ENCODE measurements at places on chromosomes 2 and 18.

DNA sequence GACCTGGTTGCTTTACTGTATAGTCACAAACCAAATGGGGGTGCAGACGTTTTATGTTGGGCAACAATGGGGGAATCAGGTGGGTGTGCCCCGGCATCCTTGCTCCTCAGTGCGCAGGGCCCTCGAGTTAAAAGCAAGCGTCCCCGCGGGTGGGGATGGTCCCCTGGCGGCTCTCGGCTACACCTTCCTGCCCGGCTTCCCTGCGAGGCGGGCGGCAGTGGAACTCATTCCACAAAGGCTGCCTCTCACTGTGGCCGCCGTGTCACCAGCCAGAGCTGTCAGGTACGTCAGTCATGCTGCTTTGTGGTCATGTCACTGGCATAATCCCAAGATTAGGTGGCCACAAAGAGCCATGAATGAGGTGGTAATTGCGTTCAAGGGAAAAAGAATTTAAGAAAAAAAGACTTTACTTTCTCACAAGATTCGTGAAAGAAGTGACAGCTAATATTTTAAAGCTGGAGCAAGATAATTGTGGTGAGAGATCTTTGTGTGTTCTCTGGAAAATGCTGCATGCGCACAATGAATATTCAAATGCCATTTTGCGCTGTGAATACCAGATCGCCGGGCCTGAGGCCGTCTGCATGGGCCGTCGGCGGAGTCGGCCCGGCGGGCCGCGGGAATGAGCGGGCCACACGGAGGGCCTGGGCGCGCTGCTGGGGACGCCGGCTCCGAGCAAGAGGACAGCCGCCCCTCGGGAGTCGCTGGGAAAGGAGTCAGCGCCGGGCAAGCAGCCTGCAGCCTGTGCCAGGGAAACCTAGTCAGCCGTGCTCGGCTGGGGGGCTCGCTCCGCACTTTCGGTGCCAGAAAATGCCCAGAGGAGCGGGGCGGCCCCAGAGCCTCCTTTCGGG lies 82.3 kb upstream of the LDLRAD4 start:
- DNase-seq = no peak

DNA sequence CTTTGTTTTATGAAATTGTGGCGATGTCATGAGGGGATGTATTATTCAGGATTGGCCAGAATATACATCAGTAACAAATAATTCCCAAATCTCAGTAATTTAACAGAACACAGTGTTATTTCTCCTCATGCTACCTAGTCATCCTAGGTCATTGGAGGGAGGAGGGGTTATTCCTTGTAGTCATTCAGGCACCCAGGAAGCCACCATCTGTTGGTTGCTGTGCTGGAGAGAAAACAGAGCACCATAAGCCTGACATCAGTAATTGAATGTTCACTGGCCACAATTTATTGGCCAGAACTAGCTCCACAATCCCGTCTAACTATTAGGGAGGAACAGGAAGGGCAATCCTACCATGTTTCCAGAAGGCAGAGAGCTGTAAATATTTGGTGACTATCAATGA lies 303.5 kb upstream of the CELF4 start:
- DNase-seq = no peak

- no peak for DNase-seq
Measured at GRCh38 chr2:197167608-197168314, 142.8 kb downstream of the ANKRD44 start.

DNA sequence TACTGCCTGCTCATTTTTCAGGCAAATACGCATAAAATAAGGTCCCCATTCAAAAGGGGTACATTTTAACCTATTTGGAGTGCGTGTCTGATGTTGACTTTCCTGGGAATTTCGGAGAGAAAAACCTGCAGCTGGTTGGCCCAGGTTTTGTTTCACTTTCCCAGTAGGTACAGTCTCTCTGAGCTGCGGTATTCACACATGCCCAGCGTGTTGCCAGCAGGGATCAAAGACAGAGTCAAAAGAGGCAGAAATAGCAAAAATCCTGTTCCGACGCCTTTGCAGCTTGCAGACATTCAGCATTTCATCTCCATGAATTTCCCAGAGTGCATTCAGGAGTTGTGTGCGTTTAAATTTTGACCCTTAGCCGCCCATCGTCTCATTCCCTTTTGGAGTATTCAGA lies 855.4 kb upstream of the CELF4 start:
- DNase-seq = no peak

DNA sequence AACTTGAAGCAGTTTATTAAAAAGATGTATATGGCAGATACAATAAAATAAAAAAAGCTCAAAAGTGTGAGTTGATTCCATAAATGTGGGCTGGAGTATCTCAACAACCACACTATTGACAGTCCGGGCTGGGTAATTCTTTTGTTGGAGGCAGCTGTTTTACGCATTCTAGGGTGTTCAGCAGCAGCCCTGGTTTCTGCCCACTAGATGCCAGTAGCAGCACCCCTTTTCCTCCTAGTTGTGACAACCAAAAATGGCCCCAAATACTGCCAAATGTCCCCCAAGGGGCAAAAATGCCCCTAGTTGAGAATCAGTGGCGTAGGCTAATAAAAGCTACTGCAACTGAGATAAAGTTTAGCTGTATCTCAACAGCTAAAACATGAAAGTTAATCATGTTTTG lies 44.8 kb downstream of the CHMP3 start:
- no peak for DNase-seq

- no peak for DNase-seq
Measured at GRCh38 chr2:186950694-186951093, 101.7 kb upstream of the ZSWIM2 start.

DNA sequence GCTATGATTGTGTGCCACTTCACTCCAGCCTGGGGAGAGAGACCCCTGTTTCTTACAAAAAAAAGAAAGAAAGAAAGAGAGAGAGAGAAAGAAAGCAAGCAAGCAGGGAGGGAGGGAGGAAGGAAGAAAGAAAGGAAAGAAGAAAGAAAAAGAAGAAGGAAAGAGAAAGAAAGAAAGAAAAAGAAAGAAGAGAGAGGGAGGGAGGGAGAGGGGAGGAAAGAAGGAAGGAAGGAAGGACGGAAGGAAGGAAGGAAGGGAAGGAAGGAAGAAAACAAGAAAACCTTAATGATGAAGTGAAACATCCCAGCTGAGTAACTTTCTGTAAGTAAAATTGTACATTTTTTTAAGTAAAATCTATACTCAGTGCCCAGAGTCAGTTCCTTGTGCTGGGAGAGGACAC lies 75.5 kb upstream of the GLS start:
- DNase-seq = no peak

GRCh38 chr18:498931-499775 lies 1.3 kb downstream of the COLEC12 start:
- no peak for DNase-seq

GRCh38 chr2:109372614-109373013 lies 241.2 kb downstream of the SEPTIN10 start:
- no peak for DNase-seq

DNA sequence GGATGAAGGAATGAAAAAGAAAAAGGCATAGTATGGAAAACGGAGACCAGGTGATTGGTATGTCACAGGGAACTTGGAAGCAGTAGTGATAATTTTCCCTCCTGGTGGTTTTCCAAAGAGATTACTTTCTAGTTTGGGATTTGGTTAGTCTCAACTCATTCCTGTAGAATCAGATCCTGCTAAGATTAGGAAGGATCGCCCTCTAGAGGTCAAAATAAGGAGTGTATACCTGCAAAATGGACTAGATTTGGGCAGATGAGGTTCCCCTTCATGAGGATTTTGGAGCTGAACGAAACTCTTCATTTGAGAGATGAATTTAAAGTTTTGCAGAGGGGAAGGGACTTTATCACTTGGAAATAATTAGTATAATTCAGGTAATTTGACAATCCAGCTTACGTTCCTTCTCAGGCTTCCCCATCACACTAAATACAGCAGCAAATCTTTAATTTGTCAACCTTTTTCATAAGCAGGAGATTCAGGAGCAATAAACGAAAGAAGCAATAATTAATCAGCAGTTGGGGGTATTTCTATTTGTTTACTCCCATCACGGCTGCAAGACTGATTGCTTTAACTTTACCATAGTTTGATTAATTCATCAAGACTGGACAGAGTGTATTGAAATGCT lies 65.2 kb downstream of the CCDC195 start:
- DNase-seq = no peak

DNA sequence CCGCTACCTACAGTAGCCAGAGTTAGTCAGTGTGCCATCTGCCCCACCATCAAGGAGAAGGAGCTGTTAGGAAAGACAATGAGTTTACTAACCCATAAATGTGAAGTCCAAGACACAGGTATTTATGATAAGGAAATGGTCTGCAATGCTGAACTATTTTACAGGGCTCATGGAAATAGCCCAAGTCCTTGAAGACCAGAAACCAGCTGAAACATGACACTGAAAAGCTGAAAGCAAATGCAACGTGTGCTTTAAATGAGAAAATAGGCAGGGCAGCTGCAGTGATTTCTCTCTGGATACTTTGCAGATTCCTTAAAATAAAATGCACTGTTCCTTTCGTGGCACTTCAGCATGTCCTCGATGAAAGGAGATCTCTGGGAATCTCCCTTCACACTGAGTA lies 256.4 kb upstream of the TCF4 start:
- DNase-seq = no peak

GRCh38 chr18:59379772-59380522 lies 20.9 kb upstream of the LMAN1 start:
- no peak for DNase-seq

DNA sequence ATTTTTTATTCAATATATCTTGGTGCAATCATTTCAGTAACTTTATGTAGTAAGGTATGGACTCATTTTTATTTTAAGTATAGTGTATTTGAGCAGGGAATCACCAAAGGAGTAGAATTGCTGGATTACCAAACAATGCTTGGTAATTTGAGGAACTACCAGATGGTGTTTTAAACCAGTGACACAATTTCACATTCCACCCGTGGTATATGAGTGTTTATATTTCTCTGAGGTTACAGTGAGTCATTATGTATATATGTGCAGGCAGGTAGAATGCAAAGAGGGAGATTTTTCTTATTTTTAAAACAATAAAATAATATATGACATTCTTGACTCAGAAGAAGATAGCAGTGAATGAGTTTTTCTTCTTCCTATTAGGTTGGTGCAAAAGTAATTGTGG lies 596.9 kb downstream of the DCC start:
- DNase-seq = no peak

- no peak for DNase-seq
Measured at GRCh38 chr2:33246432-33246831, 230.0 kb upstream of the RASGRP3 start.

DNA sequence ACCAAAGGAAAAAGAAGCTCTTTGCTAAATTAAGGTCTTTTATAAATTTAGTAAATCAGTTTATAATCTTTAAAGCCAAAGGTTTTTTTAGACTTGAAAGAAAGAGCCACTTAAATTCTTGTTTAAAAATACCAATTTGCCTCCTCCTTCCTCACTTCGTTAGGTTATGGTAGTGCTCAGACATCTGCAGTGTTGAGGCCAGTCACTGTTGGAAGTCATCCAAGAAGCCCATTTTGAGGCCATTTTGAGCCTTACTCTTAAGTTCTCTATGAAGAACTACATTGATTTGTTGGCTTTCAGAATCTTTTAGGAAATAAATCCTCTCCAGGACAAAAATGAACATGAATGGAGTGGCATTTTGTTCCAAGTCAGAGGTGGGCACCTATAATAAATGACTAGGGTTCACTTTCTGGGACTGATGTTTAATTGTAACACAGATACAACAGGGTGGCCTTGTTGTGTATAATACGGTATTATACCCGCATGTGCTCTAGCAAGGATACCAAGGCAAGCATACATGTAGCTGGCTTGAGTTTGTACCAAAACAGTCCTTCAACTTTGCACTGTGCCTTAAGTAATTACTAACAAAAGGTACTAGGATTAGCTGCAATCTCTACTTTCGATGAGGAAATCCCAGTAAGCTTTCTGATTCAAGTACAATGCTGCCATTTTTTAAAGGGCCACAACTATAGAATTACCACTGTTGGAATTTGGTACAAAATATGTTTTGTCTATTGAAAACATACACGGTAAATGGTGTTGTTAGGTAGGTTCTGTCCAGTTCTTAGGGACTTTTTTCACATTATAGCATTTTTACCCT lies 22.8 kb downstream of the SLC66A3 start:
- no peak for DNase-seq

- DNase-seq = no peak
Measured at GRCh38 chr2:120677221-120677620, 58.4 kb upstream of the GLI2 start.

- no peak for DNase-seq
Measured at GRCh38 chr18:48828691-48829442, 121.9 kb downstream of the SMAD7 start.

DNA sequence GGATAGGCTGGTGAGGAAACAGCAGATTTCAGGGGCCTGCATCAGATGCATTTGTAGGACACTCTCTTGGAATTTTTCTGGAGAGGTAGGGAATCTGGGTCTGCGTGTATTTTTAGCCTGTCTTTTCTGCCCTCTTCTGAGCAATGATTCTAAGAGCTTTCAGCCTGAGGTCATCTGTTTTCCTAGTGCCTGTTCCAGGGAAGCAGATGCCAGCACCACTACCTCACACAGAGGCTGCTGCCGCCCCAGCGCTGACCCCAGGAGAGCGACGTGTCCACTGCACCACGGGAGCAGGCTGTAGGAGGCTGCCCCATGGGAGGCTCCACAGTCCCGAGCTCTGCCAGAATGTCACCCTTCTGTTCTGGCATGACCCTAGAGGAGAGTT lies 316.5 kb downstream of the CYP26B1 start:
- no peak for DNase-seq

- DNase-seq = no peak
Measured at GRCh38 chr18:36316246-36316645, 18.7 kb downstream of the FHOD3 start.

GRCh38 chr2:113175736-113176695 lies 2.2 kb downstream of the PSD4 start:
- DNase-seq = no peak

- no peak for DNase-seq
Measured at GRCh38 chr2:189074506-189074905, 100.3 kb downstream of the COL3A1 start.

DNA sequence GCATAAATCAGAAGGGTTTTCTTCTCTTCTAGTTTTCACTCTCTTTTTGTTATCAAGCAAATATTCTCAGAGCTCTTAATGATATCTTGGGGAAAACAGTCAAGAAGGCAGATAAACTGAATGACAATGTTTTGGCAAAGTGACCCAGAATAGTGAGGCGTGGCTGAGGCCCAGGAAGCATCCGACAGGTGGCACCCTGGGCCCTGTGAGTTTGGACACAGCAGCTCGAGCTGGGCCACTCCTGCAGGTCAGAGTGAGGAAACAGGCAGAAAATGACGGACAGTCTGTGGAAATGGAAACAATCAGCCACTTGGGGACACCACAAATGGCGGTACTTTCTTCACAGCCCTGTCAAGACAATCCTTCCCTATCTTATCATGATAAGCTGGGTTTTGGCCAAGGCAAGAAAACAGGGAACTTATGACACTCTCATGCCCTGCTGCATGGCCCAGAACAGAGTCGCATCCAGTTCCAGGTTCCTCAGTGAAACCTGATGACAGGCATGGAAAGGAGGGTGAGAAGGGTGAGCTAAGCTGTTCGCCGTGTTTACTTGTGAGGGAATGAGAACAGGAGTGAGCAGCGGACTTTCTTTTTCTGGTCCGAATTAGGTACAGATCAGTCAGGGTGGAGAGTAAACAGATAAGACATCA lies 32.1 kb downstream of the MRPL44 start:
- no peak for DNase-seq

Data from stimulated activated CD4-positive, alpha-beta T cell treated with anti-CD3 and anti-CD28 coated beads, Interleukin-12 subunit alpha, Interleukin-12 subunit beta, amount 100 ng/mL, for 48 hours (primary cell).